ENCODE measurements at places on chromosomes 1 and 21.

DNA sequence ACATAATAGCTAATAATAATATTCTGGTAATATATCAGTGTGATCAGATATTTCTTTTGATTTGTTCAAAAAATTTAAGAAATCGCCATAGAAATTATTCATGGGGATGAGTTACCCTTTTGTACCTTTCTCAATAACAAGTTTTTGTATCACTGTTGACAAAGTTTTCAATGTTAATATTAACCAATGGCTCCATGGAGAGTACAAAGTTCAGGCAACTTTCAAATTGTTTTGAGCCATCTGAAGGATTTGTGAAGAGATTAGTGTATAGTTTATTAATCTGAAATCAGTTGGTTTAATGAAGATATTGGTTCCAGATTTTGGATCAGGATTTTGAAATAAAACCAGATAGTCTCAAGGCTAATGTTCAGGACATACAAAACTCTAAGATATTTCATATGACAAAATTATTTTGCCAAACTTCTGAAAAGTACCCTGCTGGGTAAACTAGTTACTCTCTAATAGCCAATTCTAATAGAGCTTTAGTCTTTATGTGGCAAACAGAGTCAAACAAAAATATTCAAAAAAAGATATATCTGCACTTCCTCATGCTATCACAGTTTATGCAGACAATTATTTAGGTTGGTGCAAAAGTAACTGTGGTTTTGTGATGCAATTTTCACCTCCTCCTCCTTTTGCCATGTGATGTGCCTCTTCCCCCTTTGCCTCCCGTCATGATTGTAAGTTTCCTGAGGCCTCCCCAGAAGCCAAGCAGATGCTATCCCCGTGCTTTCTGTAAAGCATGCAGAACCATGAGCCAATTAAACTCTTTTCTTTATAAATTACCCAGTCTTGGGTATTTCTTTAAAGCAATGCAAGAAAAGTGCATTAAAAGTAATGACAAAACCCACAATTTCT is 1105.0 kb downstream of the PLA2G4A start:
- no peak overlapping the region for H3K27ac ChIP-seq
- H3K4me3 ChIP-seq: no peak overlapping the region
- H3K36me3 ChIP-seq: no peaks in the 10 kb centered on the region

- peaks cover 33% of the 10 kb centered on the region for H3K4me1 ChIP-seq
- H3K27ac ChIP-seq: peak overlapping the region; percentile 67
- peaks cover 12% of the 10 kb centered on the region for H3K36me3 ChIP-seq
- H3K27me3 ChIP-seq: no peaks in the 10 kb centered on the region
- DNase-seq: peak; percentile 62
These were observed 558 bp downstream of the PFKL start for GRCh38 chr21:44300262-44300959.

- no peak for DNase-seq
- H3K27ac ChIP-seq: peak within 1 kb of the TSS; percentile 65
- H3K27me3 ChIP-seq: peaks cover 78% of the 10 kb centered on the region
- no peaks in the 10 kb centered on the region for H3K36me3 ChIP-seq
These were observed at the start of gene DMRTA2 for GRCh38 chr1:50422946-50423669. Gene DMRTA2, minus strand, starts transcription at chr1:50423443. Its CDS starts 1,907 bp downstream, at chr1:50421536.

GRCh38 chr1:236869911-236870310 is 74.8 kb downstream of the MTR start:
- DNase-seq: no peak
- no peak overlapping the region for H3K4me3 ChIP-seq
- H3K36me3 ChIP-seq: peaks cover 73% of the 10 kb centered on the region
- H3K4me1 ChIP-seq: peaks cover 17% of the 10 kb centered on the region

- H3K4me1 ChIP-seq: peaks cover 8% of the 10 kb centered on the region
- H3K36me3 ChIP-seq: no peaks in the 10 kb centered on the region
- no peak overlapping the region for H3K27ac ChIP-seq
- no peak overlapping the region for H3K4me3 ChIP-seq
- peaks cover 4% of the 10 kb centered on the region for H3K27me3 ChIP-seq
- DNase-seq: no peak
These were observed 58.7 kb upstream of the PDE9A start for GRCh38 chr21:42594616-42595282.

DNA sequence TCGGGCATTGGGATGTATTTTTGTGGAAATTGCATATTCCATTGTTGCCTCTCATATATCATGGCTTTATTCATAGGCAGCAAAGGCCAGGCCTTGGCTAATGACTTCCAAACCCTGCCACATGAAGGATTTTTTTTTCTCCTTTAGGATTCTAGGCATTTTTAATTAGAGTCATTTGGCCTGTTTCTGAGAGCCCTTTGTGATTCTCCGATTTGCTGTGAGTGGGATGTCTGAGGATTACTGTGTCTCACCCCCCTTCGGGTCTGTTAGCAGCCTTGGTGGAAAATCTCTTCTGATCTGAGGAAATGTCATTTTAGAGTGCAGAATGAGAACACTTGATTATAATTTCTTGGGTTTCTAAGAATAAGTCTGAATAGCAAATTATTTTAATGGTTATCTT is 253.5 kb downstream of the NTNG1 start:
- H3K36me3 ChIP-seq: no peaks in the 10 kb centered on the region
- DNase-seq: no peak

GRCh38 chr1:100909018-100909417 is 13.1 kb downstream of the SLC30A7 start:
- no peak overlapping the region for H3K4me3 ChIP-seq
- peaks cover 14% of the 10 kb centered on the region for H3K4me1 ChIP-seq
- no peaks in the 10 kb centered on the region for H3K27me3 ChIP-seq
- H3K27ac ChIP-seq: no peak overlapping the region

- H3K4me1 ChIP-seq: peaks cover 19% of the 10 kb centered on the region
- H3K36me3 ChIP-seq: peaks cover 79% of the 10 kb centered on the region
- no peak for DNase-seq
- H3K27me3 ChIP-seq: no peaks in the 10 kb centered on the region
These were observed 104.7 kb downstream of the JAK1 start for GRCh38 chr1:64861611-64862010.

DNA sequence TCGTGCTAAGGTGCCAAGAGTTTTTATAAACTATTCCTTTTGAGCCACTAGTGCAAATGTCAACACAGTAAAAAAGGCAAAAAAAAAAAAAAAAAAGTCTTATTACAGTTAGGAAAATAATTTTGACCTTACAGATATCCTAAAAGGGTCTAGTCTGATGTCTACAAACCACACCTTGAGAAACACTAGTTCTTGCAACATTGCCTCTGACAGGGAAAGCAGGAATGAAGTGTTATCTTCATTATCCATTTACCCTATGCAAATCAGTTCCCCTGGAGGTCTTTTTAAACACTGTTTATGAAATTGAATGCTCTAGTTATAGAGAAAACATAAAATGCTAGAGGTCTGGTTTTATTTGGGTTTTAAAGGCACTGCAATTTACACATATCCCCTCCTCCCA is 115.2 kb upstream of the DMRTA2 start:
- no peak overlapping the region for H3K4me3 ChIP-seq
- H3K27ac ChIP-seq: no peak overlapping the region
- H3K27me3 ChIP-seq: no peaks in the 10 kb centered on the region
- no peaks in the 10 kb centered on the region for H3K4me1 ChIP-seq

GRCh38 chr1:6470132-6471085 is 4.4 kb upstream of the TNFRSF25 start:
- H3K27ac ChIP-seq: no peak overlapping the region
- H3K27me3 ChIP-seq: no peaks in the 10 kb centered on the region
- no peak overlapping the region for H3K4me3 ChIP-seq

DNA sequence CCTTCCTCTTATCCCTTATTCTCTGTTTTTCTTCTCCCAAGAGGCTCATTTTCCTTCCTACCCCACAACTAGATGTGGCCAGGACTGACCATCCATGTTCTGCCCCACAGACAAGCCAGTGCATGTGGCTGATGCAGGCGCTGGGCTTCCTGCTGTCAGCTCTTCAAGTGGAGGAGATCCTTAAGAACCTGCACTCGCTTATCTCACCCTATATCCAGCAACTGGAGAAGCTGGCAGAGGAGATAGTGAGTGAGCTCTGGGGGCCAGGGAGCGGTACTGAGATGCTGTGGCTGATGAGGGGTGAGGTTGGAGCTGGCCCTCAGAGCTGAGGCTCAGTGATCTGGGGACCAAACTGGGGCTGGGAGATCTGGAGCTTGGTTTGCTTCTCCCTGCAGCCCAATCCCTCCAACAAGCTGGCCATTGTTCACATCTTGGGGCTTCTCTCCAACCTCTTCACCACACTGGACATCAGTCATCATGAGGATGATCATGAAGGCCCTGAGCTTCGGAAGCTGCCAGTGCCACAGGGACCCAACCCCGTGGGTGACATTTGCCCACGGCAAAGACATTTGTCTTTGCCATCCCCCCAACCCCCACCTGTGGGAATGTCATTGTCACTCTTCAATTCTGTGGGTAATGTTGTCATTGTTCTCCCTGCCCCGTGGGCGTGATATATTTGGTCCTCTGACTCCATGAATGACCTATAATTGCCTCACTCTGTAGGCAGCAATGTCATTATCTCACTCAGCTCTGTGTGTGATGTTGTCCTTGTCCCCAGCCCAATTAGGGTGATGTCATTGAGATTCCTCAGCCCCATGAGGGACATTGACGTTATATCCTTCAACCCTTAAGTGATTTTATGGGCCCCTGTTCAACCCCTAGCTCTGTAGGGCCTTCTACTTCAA is 11.2 kb upstream of the DPH2 start:
- H3K27ac ChIP-seq: no peak overlapping the region
- no peak overlapping the region for H3K4me3 ChIP-seq
- no peak for DNase-seq
- no peaks in the 10 kb centered on the region for H3K4me1 ChIP-seq

GRCh38 chr1:56916630-56917029 is 49.2 kb downstream of the C8B start:
- H3K27ac ChIP-seq: no peak overlapping the region
- H3K4me1 ChIP-seq: no peaks in the 10 kb centered on the region
- no peak overlapping the region for H3K4me3 ChIP-seq
- DNase-seq: no peak

DNA sequence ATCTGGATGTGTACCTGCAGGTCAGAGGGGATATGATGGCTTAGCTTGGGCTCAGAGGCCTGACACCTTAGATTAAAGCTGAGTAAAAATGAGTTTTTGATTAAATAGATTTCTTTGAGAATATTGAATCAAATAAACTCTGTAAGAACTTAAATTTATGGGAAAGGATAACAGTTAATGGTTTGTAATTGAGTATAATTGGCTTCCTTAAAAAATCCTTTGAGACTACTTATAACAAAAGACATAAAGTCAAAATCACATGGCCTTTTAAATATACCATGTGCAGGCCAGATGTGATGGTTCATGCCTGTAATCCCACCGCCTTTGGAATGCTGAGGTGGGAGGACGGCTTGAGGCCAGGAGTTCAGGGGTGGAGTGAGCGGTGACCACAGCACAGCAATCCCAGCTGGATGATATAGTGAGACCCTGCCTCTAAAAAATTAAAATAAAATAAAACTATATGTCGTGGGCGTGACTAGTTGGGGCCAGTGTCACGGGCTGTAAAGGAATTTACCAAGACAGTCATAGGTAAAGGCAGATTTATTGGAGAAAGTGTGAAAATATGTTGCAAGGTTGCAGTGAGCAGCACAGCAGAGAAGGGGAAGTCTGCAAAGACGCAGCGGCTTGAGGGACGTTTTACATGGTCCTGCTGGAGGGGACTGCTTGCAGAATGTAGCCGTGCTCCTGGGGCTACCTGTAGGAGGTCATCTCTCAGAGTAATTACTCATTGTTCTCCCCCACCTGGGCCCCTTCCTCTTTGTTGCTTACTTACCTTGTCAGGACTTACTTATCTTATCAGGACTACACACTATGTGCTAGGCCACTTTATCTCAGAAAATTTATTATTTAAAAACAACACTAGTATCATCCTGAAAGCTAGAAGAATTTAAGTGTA is 122.3 kb downstream of the ZMYM4 start:
- peaks cover 43% of the 10 kb centered on the region for H3K36me3 ChIP-seq
- H3K4me1 ChIP-seq: no peaks in the 10 kb centered on the region
- no peaks in the 10 kb centered on the region for H3K27me3 ChIP-seq
- no peak overlapping the region for H3K27ac ChIP-seq
- no peak overlapping the region for H3K4me3 ChIP-seq

GRCh38 chr1:116927049-116927798 is 17.5 kb downstream of the PTGFRN start:
- no peak overlapping the region for H3K27ac ChIP-seq
- H3K27me3 ChIP-seq: no peaks in the 10 kb centered on the region
- no peak for DNase-seq

- no peak for DNase-seq
- H3K27ac ChIP-seq: no peak overlapping the region
- no peaks in the 10 kb centered on the region for H3K4me1 ChIP-seq
- peaks cover 1% of the 10 kb centered on the region for H3K27me3 ChIP-seq
- no peak overlapping the region for H3K4me3 ChIP-seq
These were observed 17.5 kb upstream of the VSIG8 start for GRCh38 chr1:159879977-159880376.
